ENCODE measurements at places on chromosomes 5 and 9.
A peak's percentile ranks its signal among the peaks of the same experiment; 100 is the strongest.

DNA sequence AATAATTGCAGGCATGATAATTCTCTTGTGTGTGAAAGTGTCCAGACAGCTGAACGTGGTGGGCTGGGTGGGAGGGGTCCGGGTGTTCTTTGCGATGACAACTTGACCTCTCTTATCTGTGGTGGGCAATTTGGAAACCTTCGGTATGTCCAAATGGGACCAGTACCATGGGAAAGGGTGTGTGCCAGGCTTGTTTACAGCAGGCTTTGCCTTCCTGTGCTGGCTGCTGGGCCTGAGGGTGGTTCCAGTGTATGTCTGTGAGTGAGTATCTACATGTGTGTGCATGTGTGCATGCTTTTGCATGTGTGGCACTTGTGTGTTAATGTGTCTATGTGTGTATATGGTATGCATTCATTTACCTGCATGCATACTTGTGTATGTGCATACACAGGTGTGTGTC lies 166.4 kb downstream of the GADD45G start:
- no peak for DNase-seq

DNA sequence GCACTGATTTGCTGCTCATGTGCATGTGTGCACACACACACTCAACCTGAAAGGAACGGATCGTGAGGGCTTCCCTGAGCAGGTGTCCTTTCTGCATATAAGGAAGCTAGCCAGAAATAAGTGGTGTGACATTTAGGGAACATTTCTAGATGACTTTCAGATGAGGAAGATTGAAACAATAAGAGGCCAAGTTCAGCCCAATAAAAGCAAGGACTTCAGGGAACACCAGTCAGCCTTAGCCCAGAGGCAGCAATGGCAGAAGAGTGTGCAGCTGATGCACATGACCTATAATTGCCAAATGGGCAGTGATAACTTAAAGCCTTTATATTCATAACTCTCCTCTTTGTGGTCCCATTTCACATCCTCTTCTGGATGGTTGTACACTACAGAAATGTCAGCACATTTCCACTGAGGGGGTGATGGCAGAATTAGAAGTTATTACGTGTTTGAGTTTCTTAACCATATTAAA lies 255.5 kb downstream of the TRIM32 start:
- no peak for DNase-seq

- DNase-seq, result no peak
Measured at GRCh38 chr5:72822944-72823343, 6.5 kb downstream of the TNPO1 start.

- no peak for DNase-seq
Measured at GRCh38 chr5:113776168-113776567, 262.7 kb downstream of the YTHDC2 start.

- DNase-seq, result no peak
Measured at GRCh38 chr5:66558560-66558959, 37.6 kb upstream of the MAST4 start.

- no peak for DNase-seq
Measured at GRCh38 chr9:121331992-121332685, 37.9 kb downstream of the STOM start.

DNA sequence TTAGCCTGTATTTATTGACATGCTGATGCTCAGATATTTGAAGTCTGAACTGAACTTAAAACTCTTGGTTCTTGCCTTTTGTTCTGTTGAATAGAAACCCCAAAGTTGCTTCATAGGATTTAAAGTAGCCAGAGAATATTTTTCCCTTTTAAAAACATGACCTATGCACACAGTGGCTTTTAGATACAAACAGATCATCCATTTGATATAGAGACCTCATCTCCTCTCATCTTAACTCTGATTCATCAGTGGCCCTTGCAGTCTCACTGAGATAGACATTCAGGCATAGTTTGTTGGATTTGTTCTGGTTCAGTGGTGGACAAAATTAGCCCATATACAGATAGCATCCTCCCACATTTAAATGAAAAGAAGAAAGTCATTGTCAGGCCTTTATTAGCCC lies 43.5 kb upstream of the PJA2 start:
- no peak for DNase-seq

GRCh38 chr5:118043531-118043930 lies 944.8 kb downstream of the DTWD2 start:
- DNase-seq, result no peak

GRCh38 chr9:33535541-33535940 lies 11.5 kb downstream of the ANKRD18B start:
- DNase-seq, result no peak

- DNase-seq, result no peak
Measured at GRCh38 chr5:168055141-168055683, 236.2 kb upstream of the WWC1 start.

DNA sequence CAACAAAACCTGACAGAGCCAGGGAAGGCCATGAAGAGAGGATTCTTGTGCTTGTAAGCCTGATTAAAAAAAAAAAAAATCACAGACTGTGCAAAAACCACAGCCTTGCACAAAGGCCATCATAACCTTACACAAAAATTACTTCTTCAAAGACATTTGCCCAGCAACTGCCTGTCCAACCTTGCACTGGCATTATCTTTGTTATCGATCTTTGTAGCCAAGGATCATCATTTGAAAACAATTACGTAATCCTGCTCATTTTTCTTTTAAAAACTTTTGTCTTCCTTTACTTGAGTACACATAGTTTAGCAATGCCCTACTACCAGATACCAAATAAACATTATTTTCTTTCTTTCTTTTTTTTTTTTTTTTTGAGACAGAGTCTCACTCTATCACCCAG lies 125.1 kb downstream of the TEX10 start:
- DNase-seq, result no peak

- no peak for DNase-seq
Measured at GRCh38 chr9:91346644-91347043, 15.1 kb downstream of the AUH start.

DNA sequence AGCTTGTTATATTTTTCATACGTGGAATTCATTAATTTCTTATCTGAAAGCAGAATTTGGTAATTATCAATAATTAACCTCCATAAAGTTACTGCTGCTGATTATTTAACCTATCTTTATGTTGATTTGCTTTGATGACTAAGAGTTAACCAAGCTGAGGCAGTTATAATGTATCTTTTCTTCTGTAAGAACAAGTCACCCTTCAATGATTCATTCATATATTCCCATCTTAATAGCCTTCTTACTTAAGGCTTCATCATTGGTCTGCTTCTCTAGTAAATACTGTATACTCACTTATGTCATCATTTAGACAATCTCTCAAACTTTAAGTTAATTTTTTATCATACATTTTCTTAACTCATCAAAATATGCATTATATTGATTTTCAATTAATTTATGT lies 592.2 kb downstream of the ANXA1 start:
- no peak for DNase-seq

DNA sequence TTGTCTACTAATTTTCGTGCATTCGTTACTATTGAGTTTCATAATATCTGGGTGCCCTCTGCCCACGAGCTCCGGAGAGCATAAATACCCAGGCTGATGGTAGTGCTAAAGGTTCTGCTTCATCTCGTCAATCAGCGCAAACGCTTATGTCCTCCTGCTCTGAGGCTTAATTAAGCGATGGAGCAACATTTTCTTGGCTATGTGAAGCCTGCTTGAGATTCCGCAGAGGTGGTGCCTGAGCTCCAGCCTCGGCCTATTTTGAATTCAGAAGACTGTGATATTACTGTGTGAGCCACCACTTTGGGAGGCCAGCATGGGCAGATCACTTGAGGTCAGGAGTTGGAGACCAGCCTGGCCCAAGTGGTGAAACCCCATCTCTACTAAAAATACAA lies 44.8 kb downstream of the ANXA2R start:
- no peak for DNase-seq

DNA sequence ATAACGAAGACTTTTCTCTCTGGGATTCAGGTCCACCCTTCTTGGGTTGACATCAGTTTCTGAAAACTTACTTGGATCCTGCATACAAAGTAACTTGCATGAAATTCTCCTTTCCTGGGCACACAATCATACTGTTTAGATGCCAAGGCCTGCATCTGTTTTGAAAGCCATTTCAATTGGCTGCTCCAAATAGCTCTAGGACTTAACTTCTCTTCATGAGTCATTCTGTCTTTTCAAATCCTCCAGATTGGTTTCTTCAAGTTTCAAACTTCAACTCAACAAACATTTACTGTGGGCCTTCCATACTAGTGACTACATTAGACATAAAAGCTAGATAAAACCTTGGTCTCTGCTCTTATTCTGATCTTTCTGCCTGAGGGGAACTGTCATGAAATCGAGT lies 54.8 kb upstream of the HMHB1 start:
- DNase-seq, result no peak

GRCh38 chr9:124285903-124286291 lies 28.1 kb downstream of the NEK6 start:
- DNase-seq, result peak; percentile 83

DNA sequence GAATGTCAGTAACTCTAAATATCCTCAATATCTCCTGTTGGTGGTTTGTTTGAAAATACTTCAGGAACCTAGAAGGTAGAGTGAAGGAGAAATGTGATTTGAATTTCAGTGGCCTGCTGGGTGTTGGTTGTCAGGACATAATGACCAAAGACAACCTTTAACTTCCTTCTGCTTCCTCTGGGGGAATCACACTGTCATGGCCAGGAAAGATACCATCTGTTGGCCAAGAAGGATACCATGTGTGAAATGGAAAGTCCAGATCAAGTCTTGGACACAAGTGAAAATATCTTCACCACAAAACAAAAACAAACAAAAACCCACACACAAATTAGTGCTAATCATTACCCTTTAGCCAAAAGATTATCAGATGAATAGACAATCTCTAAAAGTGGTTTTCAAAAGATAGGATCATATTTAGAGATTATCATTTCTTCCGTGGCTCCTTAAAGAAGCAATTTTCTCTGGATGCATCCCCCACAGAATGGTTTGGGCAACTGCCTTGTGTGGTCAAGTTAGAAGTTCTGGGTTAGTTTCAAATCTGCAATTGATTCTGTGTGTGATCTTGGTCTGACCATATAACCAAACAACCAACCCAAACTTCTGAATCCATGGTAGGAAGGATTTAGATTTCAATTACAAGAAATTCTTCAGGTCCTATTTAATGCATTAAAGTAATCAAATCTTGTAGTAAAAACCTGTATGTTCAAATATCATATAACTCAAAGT lies 1.6 kb downstream of the C1QTNF3 start:
- DNase-seq, result no peak

GRCh38 chr5:158140120-158140731 lies 281.3 kb upstream of the CLINT1 start:
- DNase-seq, result no peak

DNA sequence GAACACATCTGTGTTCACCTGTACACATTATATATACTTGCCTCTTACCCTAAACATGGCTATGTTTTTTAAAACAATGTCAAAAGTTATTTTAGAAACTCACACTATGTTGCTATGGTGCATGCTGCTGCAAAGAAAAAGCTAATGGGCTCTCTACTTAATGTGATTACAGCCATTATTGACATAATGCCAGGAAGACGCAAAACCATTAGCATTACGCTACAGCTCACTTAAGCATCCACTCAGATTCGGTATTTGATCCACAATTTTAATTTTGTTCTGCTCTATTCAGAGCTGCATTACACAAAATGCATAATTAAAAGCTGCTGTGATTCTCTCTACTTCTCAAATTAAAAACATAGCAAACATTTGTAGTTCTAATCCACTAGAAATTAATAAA lies 395.2 kb downstream of the BNC2 start:
- no peak for DNase-seq

- no peak for DNase-seq
Measured at GRCh38 chr9:37417252-37417803, 5.2 kb upstream of the GRHPR start.

Data from left hindlimb (tissue), 1 donor.